Skeletal muscle cell (primary cell): ENCODE measurements at places on chromosomes 7 and 10.

DNA sequence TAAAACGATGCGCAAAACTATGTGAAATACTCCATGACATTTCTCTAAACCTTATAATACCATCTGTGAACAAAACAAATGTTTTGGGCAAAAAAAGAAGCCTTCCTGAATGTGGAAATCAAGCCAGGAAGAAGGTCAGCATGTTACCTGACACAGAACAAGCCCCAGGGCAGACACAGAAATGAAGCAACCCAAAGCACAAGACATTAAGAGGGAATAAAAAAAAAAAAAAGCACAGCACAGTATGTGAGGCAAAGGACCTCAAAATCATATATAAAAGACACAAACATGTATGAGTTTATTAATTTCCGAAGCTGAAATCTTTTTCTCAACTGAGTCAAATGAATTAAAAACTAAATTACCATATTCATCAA lies 161.8 kb downstream of the SKIDA1 start:
- no peak for DNase-seq

DNA sequence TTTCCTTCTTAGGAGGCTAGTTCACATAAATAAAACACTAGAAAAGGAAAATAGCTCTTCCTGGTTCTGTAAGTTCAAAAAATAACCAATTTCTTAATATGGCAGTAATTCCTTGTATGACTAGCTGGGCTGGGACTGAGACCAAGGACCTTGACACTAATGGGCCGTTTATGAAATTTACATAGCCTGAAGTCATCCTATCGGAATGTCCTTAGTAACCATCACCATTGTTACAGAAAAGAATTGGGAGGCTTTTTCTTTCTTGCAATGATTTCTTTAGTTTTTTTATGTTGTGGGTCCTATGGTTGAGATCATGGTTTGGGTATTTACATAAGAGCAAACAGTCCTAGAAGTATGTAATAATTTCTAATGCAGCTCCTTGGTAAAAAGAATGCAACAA lies 87.1 kb upstream of the HDAC9 start:
- DNase-seq, result peak; percentile 80

DNA sequence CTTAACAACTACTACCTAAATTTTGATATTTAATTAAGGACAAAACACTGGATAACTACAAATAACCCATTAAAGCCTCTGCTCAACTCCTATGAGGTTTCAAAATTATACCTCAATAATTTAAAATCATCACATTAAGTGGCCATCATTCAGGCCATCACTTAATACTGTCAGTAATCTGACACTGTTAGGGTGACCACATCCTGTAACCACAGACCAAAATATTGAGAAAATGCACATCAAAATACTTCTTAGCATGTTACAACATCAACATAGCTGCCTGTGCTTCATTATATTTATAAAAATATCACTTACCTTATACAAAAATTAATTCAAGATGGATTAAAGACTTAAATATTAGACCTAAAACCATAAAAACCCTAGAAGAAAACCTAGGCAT lies 23.3 kb downstream of the SEM1 start:
- no peak for DNase-seq

- DNase-seq, result peak; percentile 40
Measured at GRCh38 chr10:52755297-52756062, 17.1 kb downstream of the MBL2 start.

- no peak for DNase-seq
Measured at GRCh38 chr7:116285252-116285651, 74.9 kb downstream of the TES start.

DNA sequence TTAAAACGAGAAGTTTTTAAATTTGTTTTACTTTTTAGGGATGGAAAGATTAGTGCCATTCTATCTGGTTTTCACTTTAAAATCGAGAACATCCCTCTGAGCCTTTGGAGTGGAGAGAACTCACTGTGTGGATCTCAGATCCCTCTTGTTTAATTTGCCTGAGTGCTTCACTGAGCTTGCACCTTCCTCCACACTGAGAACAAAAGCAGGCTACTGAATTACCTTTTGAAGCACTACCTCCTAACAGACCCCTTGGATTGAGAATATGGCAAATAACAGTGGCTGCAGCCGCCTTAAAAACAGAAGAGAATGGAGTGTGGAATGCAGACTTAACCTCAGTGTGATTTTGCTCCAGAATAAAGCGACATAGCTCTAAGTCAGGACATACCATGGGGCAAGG lies 204.7 kb downstream of the CNTNAP2 start:
- DNase-seq, result no peak

DNA sequence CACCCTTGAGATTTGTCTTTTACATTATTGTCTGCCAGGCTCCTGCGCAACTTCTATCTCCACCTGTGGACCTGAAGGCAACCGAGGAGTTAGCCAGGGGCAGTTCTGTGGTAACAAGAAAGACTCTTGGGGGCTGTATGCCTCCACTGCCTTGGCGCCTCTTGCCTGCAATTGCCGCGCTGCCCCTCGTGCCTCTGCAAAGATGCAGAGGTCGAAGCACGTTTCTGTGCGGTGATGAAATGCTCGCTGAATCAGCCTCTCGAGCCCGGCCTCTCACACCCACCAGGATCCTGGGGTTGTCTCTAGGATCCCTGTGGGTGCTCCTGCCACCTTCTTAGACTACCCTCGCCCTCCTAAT lies 486 bp upstream of the LHFPL3 start:
- no peak for DNase-seq

GRCh38 chr7:140676306-140676705 lies 3.6 kb downstream of the ADCK2 start:
- DNase-seq, result no peak

- DNase-seq, result no peak
Measured at GRCh38 chr7:67564959-67565358, 568.3 kb downstream of the TYW1 start.
